Posterior vena cava (tissue), 2 donors: ENCODE measurements at places on chromosomes 6 and 20. TPM values are rescaled to one million over a fixed set of nuclear protein-coding genes. Genes with fewer than 3 reads are reported as not detected.

ZFP64 gene
- total RNA-seq = 11.7 TPM

CLIC5 gene
- 7.6 TPM for total RNA-seq

PHF10 gene
- total RNA-seq = 36.2 TPM

DEFB124 gene
- 2.9 TPM for total RNA-seq

DIDO1 gene
- total RNA-seq = 38.5 TPM

DCDC2 gene
- total RNA-seq = not detected

ERVFRD-1 gene
- total RNA-seq = 0.14 TPM

CAPN11 gene
- 0.24 TPM for total RNA-seq

HRH3 gene
- not detected for total RNA-seq

VSX1 gene
- not detected for total RNA-seq

MCHR2 gene
- total RNA-seq = not detected

LY6G6F gene
- total RNA-seq = not detected

BMP2 gene
- 3.2 TPM for total RNA-seq

CSNK2A1 gene
- total RNA-seq = 74.8 TPM

ZKSCAN3 gene
- total RNA-seq = 4.5 TPM

FAM83D gene
- 94.3 TPM for total RNA-seq

PTGIS gene
- total RNA-seq = 359 TPM

LPA gene
- total RNA-seq = not detected

NKX2-4 gene
- not detected for total RNA-seq

VIP gene
- total RNA-seq = 0.32 TPM

OOEP gene
- total RNA-seq = 0.24 TPM

GSTA4 gene
- 13.1 TPM for total RNA-seq

GPR63 gene
- total RNA-seq = 0.90 TPM

PROCR gene
- total RNA-seq = 239 TPM
